AG20443 (cell line): ENCODE measurements at places on chromosomes 1 and 21.

GRCh38 chr1:23996700-23997229 lies 16.6 kb upstream of the SRSF10 start:
- no peak for DNase-seq

GRCh38 chr1:100090471-100090870 lies 42.3 kb downstream of the SASS6 start:
- DNase-seq = no peak

DNA sequence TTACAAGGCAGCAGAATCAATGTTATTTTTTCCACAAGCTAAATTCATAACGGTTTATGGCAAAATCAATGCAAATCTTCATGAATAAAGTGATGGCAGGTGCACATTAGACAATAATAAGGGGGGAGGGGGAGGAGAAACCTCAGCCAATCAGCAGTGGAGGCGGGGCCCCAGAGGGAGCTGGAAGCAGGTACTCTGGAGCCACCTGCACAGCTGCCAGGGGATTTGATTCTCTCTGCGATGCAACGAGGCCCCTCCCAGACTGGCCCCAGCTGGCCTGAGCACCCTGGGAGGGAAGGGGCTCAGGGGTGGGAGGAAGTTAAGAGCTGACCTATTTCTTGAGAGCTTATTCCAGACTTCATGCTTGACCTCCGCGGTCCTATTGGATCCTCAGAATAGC lies 127.8 kb upstream of the IGSF21 start:
- no peak for DNase-seq

- no peak for DNase-seq
Observed at GRCh38 chr1:10613340-10613739, 138.6 kb downstream of the PEX14 start.

GRCh38 chr1:61152469-61153105 lies 70.2 kb downstream of the NFIA start:
- no peak for DNase-seq

DNA sequence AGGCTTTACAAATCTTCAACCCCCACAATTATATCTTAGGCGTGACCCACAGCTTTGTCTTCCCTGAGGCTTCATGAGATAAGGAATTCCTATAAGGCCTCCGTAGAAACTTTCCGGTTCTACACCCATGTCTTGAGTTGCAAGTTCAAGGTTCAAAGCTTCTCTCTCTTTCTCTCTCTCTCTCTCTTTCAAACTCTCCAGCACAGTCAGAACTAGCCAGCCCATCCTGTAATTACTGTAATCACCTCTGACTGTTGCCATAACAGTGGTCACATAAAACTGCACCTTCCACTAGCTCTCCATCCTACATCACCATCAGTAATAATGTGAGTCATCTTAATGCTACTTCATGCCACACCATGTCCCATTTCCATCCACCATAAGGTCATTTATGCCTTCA lies 90.0 kb upstream of the NFASC start:
- DNase-seq = no peak
